ENCODE measurements at places on chromosomes 6 and 20.

GRCh38 chr20:40293740-40294139, 395.3 kb downstream of the MAFB start:
- peak; percentile 60 for DNase-seq

GRCh38 chr6:159931846-159932245, 37.0 kb upstream of the IGF2R start:
- no peak for DNase-seq

DNA sequence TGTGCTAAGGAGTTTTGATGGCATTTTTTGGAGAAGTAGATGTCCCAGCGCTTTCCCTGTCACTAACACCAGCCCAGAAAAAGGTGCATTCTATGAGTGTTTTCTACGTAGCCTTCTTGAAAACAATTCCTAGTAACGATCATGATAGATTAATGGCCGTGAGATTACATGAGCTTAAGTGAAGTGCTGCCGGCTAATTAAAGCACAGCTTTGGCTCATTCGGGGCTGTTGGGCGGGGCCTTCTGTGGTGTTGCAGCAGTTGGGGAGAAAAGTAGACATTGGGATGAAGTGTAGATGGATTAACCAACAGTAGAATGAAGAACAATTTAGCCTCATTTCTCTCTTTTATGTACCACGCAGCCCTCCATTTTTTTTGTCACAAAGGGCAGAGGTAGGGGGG, 20.8 kb upstream of the TRAF3IP2 start:
- DNase-seq, result no peak

GRCh38 chr20:37288091-37288490, 1.4 kb upstream of the MANBAL start:
- DNase-seq, result no peak

GRCh38 chr6:25489399-25489798, 162.6 kb upstream of the SCGN start:
- no peak for DNase-seq

- DNase-seq, result no peak
Measured at GRCh38 chr6:44497807-44498206, 110.3 kb downstream of the CDC5L start.

GRCh38 chr20:40757087-40757486, 68.1 kb upstream of the MAFB start:
- no peak for DNase-seq

GRCh38 chr6:38495922-38496635, 143.7 kb downstream of the BTBD9 start:
- DNase-seq, result no peak

DNA sequence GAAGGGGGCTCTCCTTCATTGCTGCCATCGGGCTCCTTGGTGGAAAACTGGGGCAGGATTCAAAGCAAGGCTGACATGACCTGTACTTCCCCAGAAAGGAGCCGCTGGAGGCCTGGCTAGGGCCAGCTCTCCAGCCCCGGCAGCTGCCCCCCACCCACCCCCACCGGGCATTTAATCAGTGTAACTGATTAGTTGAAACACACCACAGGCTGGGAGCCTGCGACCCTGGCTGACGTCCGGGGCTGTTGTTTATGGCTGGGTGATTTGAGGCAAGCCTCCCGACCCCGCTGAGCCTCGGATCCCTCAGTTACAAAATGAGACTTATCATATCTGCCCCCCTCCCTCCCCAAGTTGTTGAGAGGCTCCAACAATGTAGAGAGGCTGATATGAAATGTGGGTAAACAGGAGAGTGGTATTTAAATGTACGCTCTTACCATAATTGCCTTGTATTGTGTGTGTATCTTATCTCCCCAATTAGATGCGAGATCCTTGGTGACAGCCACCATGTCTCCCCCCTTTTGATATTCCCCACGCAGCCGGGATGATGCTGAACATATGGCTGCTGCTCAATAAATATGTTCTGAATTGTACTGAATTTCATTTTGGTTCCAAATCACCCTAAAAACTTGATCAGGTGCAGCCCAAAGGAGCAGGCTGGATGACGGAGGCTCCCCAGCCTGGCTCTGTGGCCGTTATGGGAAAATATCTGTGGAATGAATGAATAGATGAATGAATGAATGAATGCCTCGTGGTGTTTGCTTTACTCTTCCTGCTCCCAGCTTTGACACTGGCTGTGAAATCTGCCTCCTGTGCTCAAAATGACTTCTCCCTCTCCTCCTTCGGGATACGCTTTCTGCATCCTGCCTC, 31.8 kb upstream of the APCDD1L start:
- DNase-seq, result no peak

DNA sequence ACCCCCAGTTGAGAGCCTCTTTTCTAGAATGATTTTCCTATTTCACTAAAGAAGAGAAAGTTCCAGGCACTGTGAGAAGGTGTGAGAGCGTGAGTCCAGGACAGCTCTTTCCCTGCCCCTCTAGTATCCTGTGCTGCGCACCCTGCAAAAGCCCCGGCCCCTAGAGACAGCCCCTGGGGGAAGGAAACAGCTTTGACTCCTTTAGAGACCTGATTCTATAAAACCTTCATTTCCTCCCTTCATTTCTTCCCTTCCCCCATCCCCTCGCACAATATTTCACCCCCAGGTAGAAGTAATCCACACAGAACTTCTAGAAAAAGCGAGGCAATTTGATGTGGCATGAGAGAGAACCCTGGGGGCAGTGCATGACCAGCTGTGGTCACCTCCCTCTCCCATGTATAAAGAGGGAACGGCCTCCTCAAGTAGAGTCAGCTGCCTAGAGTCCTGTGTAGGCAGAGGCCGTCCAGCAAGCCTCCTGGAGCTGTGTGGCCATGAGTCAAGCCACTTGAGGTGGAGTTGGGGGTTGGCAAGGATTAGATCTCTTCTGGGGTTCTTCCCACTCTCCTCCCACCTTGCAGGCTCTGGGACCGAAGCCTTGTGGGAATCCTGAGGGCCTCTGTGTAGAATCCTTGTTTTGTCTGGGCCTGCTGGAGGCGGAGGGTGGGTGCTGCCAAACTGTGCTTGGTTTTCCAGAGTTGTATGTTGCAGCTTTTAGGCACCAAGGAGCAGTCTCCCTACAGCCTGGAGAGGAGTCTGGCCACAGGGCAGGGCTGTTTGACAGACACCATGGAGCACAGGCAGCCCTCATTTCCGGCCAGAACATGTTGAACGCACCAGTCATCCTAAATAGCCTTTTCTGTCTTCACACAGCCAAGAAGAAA, 41.7 kb downstream of the CHMP4B start:
- DNase-seq, result no peak

- no peak for DNase-seq
Measured at GRCh38 chr20:22601361-22602141, 17.2 kb upstream of the FOXA2 start.

GRCh38 chr20:47725248-47725973, 59.9 kb downstream of the SULF2 start:
- peak; percentile 72 for DNase-seq

DNA sequence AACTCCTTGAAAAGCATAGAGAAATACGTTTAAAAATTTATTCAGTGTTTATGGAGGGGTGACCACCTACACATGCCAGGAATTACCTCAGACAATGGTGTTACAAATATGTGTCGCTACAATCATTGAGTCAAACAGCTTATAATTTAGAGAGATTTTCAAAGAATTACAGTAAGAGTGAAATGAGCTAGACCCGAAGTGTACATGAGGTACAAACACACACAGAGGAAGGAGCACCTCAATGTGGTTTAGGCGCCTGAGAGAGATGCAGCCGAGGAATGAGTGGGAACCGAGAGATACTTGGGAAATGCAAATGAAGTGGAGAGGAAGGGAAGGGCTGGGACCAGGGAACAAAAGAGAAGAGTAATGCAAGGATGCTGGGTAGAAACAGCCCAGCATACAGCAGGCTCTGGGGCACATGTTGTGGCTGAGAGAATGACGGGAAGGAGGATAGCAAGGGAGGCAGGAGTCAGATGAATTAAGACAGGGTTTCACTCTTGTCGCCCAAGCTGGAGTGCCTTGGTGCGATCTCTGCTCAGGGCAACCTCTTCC, 15.5 kb downstream of the EEF1E1 start:
- no peak for DNase-seq

DNA sequence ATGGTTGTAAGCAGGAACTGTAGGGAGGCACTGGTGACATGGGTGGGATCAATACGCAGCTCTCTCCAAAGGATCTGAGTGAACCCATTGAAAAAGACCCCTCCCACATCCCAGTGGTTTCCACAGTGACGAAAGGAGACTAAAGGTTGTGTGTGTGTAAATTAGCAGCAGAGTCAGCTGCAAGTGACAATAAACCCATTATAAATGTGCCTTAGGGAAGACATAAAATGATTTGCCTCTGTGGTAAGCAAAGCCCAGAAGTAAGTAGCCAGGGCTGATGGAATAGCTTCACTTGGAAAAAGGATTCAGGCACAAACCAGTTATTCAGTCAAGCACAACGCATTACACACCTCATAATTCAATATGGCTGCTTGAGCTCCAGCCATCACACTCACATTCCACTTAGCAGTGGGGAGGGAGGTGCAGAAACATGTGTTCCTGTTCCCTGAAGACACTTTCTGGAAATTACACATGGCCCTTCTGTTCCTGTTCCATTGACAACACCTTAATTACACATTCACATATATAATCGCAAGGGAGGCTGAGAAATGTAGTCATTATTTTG, 231.4 kb downstream of the PREX1 start:
- DNase-seq, result no peak

GRCh38 chr20:19960745-19961144, 56.4 kb upstream of the NAA20 start:
- no peak for DNase-seq

GRCh38 chr6:75305573-75305972, 21.0 kb upstream of the TMEM30A start:
- DNase-seq, result no peak

DNA sequence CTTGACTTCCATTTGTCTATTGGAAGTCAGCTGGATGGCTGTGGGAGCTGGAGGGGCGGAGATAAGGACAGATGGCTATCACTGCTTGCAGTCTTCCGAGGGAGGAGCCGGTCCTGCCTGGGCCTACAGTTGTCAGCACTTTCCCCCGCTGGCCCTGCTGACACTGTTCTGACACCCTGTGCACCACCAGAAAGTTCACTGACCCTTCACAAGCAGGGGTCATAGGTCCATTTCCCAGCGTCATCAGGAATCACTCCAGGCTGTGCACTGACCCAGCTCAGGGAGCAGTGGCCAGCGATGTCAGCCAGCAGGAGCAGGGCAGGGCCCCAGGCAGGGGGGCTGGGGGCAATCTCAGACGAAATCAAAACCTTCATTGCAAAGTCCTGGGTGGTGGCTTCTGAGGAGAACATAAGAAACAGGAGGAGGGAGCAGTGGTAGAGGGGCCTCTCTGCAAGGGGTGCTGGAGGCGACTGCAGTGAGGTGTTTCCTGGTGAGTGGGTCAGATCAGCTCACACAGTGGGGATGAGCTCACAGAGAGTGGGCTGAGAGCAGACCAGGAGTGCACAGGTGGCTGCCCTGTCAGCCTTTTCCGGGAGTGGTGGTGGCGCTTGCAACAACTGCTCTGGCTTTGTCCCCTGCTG, 26.5 kb upstream of the PLEKHG1 start:
- no peak for DNase-seq

GRCh38 chr6:30981942-30982772, 1.4 kb upstream of the MUC21 start:
- DNase-seq, result peak; percentile 22

GRCh38 chr6:169953686-169954085, 202.3 kb downstream of the ERMARD start:
- no peak for DNase-seq

- DNase-seq, result no peak
Measured at GRCh38 chr6:25998379-25998778, 35.8 kb downstream of the TRIM38 start.

DNA sequence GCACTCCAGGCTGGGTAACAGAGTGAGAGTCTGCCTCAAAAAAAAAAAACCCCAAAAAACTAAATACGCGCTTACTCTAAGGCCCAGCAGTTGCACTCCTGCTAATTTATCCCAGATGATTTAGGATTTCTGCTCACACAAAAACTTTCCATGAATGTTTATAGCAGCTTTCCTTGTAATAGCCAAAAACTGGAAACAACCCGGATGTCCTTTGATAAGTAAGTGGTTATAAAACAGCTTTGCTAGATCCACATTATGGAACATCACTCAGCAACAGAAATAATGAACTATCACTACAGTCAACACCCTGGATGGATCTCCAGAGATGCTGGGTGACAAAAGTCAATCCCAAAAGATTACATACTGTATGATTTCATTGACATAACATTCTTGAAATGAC, 220.4 kb upstream of the JARID2 start:
- no peak for DNase-seq

GRCh38 chr6:34806738-34807453, 15.0 kb downstream of the BLTP3A start:
- DNase-seq, result no peak

DNA sequence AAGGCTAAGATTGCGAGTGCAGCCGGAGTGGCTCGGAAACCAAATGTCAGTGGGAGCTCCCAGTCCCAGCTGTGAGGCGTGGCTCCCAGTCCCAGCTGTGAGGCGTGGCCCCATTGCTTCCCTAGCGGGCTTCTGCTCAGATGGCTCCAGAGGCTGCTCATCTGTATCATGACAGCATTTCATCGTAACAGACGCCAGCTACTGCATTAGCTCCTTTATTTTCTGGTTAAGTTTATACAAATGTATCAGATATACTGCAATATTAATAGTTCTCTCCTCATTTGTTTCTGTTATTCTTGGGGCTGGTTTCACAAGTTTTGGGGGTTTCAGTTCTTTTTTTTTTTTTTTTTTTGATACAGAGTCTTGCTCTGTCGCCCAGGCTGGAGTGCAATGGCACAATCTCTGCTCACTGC, 34.7 kb upstream of the TBXT start:
- no peak for DNase-seq

GRCh38 chr6:113734982-113735381, 122.2 kb upstream of the MARCKS start:
- DNase-seq, result no peak

- DNase-seq, result no peak
Measured at GRCh38 chr20:10059006-10059405, 24.2 kb downstream of the ANKEF1 start.

GRCh38 chr6:35195120-35195780, 18.5 kb upstream of the SCUBE3 start:
- DNase-seq, result no peak

DNA sequence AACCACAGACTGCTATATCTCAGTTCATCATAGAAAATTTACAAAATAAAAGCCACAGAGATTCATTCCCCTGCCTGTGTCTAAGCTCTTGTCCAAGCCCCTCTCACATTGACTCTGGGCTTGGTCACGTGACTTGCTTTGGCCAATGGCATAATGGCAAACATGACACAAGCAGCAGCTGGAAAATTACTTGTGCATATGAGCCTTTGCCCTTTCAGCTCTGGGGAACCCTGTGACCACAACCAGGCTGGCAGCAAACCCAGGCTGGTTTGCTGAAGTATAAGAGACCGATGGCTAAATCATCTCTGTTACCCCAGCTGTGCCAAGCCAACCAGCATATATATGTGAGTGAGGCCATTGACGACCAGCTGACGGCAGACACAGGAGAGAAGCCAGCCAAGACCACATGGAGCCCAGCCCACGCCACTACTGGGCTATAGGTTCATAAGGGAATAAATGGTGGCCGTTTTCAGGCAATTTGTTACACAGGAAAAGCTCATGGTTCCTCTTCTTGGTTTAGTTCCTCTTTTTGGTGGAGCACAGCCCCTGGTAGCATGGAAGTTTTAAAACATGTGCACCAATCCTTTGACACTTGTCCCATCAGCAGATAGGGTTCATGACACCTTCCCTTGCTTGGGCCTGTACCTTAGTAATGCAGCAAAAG, 31.8 kb upstream of the RSPO4 start:
- DNase-seq, result no peak

- no peak for DNase-seq
Measured at GRCh38 chr20:49132995-49133478, 55.1 kb downstream of the STAU1 start.

Data from tibial nerve (tissue), 4 donors.